Activated CD4-positive, alpha-beta T cell treated with anti-CD3 and anti-CD28 coated beads, Interleukin-2, amount 10 ng/mL, durations not matched to agents 7 days and 5 days (primary cell): ENCODE measurements at places on chromosomes 12 and 14.

- peak overlapping the region; percentile 50 for H3K27ac ChIP-seq
- no peak for DNase-seq
- peaks cover 36% of the 10 kb centered on the region for H3K36me3 ChIP-seq
- H3K27me3 ChIP-seq, result no peaks in the 10 kb centered on the region
Observed at GRCh38 chr12:120242971-120243699, 22.4 kb downstream of the PXN start.

DNA sequence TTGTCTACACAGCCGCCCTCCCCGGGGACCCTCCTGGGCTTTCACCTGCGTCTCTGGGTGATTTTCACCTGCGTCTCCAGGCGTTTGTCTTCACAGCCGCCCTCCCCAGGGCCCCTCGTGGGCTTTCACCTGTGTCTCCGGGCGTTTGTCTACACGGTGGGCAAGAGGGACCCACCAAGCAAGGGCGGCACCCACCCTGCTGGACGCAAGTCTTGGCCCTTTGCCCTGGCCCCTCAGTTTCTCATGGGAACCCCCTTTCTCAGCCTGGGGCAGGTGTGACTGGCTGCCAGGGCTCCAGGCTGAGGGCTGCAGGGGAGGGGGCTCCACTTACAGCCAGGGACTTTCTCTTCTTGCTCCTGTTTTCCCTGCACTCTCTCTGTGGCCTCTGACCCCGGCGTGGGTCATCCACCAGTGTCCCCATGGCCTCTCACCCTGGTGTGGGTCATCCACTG lies 68.6 kb upstream of the GALNT9 start:
- H3K36me3 ChIP-seq, result no peaks in the 10 kb centered on the region
- peaks cover 14% of the 10 kb centered on the region for H3K27me3 ChIP-seq
- H3K4me3 ChIP-seq, result no peak overlapping the region

GRCh38 chr12:103705098-103705497 lies 118.0 kb downstream of the STAB2 start:
- H3K36me3 ChIP-seq, result no peaks in the 10 kb centered on the region
- H3K27me3 ChIP-seq, result peaks cover 9% of the 10 kb centered on the region
- H3K27ac ChIP-seq, result no peak overlapping the region
- no peak for DNase-seq

- H3K4me3 ChIP-seq, result no peak overlapping the region
- no peak overlapping the region for H3K27ac ChIP-seq
- H3K36me3 ChIP-seq, result no peaks in the 10 kb centered on the region
- no peak for DNase-seq
- no peaks in the 10 kb centered on the region for H3K4me1 ChIP-seq
Observed at GRCh38 chr14:24996930-24997725, 52.8 kb downstream of the STXBP6 start.

DNA sequence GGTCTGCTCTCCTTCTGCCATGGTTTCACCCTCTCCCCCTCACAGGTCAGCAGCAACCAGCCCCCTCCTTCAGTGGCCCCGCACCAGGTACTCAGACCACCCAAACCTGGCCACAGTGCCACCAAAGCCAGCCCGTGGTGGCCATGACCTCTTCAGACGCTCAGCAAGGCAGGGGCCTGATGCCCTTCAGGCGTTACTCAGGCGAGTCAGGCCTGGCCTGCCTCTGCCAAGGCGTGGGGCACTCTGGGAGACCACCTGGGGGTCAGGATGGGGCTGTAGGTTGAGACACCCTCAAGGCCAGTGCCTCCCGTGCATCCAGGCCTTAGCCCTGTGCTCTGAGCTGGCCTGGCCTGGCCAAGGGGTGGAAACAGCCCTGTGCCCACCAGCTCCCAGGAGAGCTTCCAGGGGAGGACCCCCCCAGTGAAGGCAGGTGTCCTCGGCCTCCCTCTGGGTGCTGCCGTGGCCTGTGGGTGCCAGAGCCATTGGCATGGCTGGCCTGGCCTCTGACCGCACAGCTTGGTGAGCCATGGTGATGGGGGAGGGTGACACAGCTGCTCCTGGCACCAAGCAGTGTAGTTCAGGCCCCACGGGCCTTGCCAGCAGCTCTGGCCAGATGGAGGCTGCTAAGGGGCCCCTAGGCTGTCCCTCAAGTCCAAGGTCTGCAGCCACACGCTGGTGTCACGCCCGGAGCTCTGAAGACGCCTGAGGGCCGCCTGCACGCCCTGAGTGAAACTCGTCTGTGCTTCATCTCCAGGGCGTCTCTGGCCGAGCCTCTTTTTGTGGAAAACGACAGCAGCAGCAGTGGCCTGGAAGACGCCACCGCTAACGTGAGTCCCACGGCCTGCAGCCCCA lies 15.1 kb downstream of the XRCC3 start:
- H3K36me3 ChIP-seq, result peaks cover 22% of the 10 kb centered on the region
- H3K27me3 ChIP-seq, result no peaks in the 10 kb centered on the region
- no peak for DNase-seq
- peak overlapping the region; percentile 9 for H3K27ac ChIP-seq

GRCh38 chr12:78226763-78227162 lies 396.1 kb downstream of the NAV3 start:
- no peak for DNase-seq
- no peak overlapping the region for H3K4me3 ChIP-seq
- H3K4me1 ChIP-seq, result peaks cover 2% of the 10 kb centered on the region
- H3K27me3 ChIP-seq, result no peaks in the 10 kb centered on the region
- H3K27ac ChIP-seq, result no peak overlapping the region
- H3K36me3 ChIP-seq, result no peaks in the 10 kb centered on the region

GRCh38 chr12:42588524-42589464 lies 752 bp downstream of the PRICKLE1 start:
- H3K4me1 ChIP-seq, result peaks cover 15% of the 10 kb centered on the region
- no peak overlapping the region for H3K27ac ChIP-seq
- peak overlapping the region; percentile 63 for H3K4me3 ChIP-seq
- H3K36me3 ChIP-seq, result no peaks in the 10 kb centered on the region
- H3K27me3 ChIP-seq, result peaks cover 62% of the 10 kb centered on the region

- H3K27ac ChIP-seq, result peak overlapping the region; percentile 46
- peaks cover 55% of the 10 kb centered on the region for H3K36me3 ChIP-seq
- H3K4me1 ChIP-seq, result peaks cover 21% of the 10 kb centered on the region
- H3K4me3 ChIP-seq, result no peak overlapping the region
- no peaks in the 10 kb centered on the region for H3K27me3 ChIP-seq
Observed at GRCh38 chr14:58354808-58355207, 40.9 kb upstream of the TOMM20L start.

DNA sequence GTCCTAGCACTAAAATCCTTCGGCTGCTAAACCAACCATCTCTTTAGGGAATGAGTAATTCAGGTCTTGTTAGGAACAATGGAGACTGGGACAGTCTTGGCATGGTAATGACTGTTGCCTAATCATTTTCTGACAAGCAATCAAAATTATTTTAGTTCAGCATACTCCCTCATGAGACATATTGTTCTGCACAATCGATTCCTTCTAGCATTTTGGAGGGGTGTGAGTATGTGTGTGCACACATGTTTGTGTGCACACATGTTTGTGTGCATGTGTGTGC lies 2.1 kb upstream of the KRT1 start:
- H3K27ac ChIP-seq, result peak overlapping the region; percentile 28
- no peak for DNase-seq
- H3K27me3 ChIP-seq, result peaks cover 32% of the 10 kb centered on the region
- H3K4me1 ChIP-seq, result peaks cover 38% of the 10 kb centered on the region
- H3K4me3 ChIP-seq, result no peak overlapping the region

- no peak overlapping the region for H3K4me3 ChIP-seq
- no peak overlapping the region for H3K27ac ChIP-seq
- no peak for DNase-seq
- H3K27me3 ChIP-seq, result no peaks in the 10 kb centered on the region
- H3K4me1 ChIP-seq, result peaks cover 16% of the 10 kb centered on the region
- H3K36me3 ChIP-seq, result peaks cover 2% of the 10 kb centered on the region
Observed at GRCh38 chr12:122841544-122842321, 6.5 kb downstream of the HIP1R start.

- H3K27me3 ChIP-seq, result peaks cover 12% of the 10 kb centered on the region
- peak overlapping the region; percentile 87 for H3K4me3 ChIP-seq
- H3K27ac ChIP-seq, result peak overlapping the region; percentile 92
- peak; percentile 32 for DNase-seq
- peaks cover 1% of the 10 kb centered on the region for H3K36me3 ChIP-seq
Observed at GRCh38 chr14:99604766-99605298, 825 bp upstream of the CCDC85C start.

DNA sequence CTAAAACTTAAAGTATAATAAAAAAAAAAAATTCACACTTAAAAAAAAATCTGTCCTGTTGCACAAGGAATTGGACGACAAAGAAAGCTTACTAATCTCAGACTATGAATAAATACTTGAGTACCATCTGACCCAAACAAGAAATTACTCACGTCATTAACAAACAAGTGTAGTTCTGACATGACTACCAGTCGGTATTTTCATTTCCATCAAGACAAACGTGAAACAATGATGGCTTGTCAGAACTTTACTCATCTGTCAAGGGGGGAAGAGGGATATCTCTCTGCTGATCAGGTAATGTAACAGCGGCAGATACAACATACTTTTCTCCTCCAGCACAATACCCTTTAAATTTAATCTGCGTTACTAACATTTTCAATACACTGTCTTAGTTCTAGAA lies 78.3 kb downstream of the CDK17 start:
- no peak for DNase-seq
- H3K27me3 ChIP-seq, result no peaks in the 10 kb centered on the region
- no peak overlapping the region for H3K4me3 ChIP-seq
- no peak overlapping the region for H3K27ac ChIP-seq

GRCh38 chr14:24115422-24116127 lies 826 bp upstream of the NRL start:
- peak overlapping the region; percentile 100 for H3K4me3 ChIP-seq
- DNase-seq, result no peak
- peak overlapping the region; percentile 99 for H3K27ac ChIP-seq
- H3K36me3 ChIP-seq, result peaks cover 51% of the 10 kb centered on the region

DNA sequence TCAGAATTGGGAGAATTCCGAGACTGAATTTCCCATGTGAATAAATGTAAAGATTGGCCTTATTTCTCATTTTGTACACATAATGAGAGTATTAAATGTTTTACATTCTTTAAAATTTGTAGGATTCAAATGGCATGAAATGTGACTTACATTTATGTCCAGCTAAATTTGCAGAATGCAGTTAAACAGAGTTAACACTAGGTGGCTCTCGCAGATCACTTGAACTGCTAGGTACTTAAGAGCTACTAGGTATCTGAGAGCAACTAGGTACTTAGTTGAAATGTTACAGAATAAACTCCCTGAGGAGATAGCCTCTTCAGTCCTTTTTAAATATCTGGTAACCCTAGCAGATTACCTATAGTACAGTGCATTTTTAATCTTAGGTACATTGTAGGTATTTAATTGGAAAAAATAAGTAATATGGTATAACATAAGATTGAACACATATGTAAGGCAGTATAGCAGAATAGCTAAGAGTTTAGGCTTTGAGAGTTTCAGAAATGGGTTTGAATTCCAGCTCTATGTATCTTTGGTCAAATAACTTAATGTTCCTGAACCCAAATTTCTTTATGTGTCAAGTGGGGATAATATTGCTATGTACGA lies 73.8 kb downstream of the KIAA0586 start:
- no peak overlapping the region for H3K27ac ChIP-seq
- peak; percentile 55 for DNase-seq
- H3K4me1 ChIP-seq, result no peaks in the 10 kb centered on the region
